ENCODE measurements at places on chromosomes 5 and 9.

DNA sequence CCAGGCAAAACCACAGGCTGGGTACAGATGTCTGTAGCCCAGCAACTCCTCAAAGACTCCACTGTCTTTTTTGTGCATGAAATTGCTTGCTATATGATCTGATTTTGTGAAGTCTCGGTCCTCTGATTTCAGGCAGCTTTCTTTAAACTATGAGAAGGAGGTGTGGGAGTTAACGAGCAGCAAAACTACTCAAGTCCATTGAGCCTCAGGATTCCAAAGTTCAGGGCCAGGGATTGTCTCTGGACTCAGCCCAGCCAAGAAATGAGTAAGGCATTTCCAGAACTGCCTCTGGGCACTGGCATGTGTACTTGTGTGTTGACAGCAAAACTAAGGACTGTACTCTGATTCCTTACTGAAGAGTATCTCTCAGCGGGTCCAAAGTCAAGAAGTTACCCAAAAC is 53.4 kb upstream of the GLIS3 start:
- no peak for DNase-seq

DNA sequence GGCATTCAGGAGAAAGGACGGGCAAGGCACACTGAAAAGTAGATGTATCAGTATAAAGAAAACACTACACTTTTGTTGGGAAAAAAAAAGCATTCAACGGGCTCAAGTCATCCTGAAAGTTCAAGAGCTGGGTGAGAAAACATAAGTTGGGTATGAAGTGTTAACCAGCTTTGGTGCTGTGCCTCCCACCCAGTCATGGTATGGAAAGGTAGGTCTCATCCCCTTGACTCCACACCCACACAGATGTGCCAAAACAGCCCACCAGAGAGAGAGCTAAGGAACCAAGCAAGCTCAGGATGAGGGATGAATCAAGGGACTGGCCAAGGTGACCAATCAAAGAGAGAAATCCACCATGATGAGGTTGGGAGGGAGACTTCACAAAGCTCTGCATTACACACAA is 54.7 kb downstream of the ESM1 start:
- DNase-seq: no peak

DNA sequence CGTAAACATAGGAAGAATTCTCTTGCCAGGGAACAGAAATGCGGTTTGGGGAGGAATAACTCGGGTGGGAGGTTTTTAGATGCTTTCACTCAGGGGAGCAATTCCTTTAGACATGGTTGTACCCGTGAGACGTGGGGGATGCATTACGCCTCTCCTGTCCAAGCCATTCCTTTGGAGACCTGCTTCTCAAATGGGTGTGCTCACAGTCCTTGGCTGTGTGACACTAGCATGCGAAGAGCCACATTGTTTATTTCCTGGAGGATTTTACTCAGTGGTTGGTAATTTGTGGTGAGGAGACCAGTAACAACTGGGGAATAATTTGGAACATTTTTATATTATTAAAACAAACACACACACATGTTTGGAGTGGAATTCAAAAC is 18.5 kb downstream of the COL15A1 start:
- DNase-seq: no peak

DNA sequence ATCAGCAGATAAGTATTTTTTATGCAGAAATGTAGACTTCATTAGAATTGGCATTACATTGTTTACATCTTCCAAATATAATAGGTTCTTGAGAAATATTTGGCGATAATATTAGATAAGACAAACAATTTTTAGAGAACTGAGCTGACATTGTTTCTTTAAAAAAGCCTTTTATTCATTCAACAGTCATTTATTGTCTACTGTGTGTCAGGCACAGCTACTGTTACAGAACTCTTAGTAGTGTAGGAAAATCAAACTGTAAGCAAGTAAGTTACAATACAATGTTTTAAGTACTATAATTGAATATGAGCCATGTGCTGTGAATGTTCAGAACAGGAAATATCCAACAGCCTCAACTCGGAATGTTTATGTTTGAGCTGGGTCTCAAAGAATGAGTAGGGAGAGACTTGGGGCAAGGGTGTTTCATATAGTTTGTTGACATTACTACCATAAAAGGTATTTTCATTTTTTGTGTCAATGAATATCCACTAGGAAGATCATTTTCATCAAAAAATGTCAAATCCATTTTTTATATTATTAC is 114.0 kb downstream of the CDC42SE2 start:
- DNase-seq: no peak

- DNase-seq: no peak
Observed at GRCh38 chr9:131578731-131579504, 33.6 kb downstream of the PRRT1B start.

DNA sequence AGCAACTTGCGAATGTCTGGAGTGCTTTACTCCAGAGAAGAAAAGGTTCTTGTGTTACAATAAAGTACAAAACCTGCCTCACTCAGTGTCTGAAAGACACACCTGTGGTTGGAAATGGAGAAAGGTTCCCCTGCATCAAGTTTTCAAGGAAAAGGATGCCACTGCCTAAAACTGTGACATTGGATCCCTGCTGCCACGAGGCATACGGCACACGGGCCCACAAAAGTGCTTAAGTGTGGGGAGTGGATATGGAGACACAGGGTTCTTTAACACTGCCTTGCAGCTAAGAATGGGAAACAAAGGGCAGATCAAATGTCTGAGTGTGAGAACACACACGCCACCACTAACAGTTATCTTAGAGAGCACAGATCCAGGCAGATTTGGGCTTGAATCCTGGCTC is 75.0 kb downstream of the NIPSNAP3B start:
- no peak for DNase-seq

DNA sequence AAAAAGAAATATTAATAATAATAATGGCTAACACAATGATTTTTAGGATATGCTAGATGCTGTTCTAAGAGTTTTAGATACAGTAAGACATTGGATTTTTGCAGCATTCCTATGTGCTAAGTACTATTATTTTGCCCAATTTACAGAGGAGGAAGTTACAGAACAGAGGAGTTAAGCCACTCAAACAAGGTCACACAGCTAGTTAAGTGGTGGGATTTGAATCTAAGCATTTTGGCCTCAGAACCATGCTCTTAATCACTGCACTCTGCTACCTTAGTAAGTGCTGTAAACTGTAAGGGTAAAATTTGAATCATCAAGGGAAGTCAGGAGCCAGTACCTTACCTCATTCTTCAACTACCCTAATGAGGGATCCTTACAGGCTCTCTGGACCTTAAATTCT is 25.4 kb downstream of the RPS23 start:
- no peak for DNase-seq

GRCh38 chr9:101201630-101202029 is 173.1 kb downstream of the PLPPR1 start:
- DNase-seq: no peak

GRCh38 chr5:149174847-149175234 is 33.5 kb downstream of the ABLIM3 start:
- DNase-seq: no peak

GRCh38 chr5:9851458-9851857 is 221.3 kb upstream of the TAS2R1 start:
- DNase-seq: peak; percentile 53

DNA sequence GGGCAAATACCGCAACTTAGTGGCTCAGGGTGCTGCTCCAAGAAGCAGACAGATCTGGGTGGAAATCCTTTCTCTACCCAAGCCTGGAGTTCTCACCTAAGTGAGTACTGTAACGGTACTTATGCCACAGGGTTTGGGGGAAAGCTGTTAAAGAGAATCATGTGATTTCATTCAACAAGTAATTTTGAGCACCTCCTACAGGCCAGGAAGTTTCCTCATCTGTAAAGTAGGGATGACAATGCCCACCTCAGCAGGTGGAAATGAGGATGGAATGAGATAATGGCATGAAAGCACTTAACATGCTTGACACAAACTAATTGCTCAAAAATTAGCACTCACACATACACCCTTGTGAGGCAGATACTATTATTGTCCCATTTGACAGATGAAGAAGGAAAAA is 114.1 kb downstream of the JAKMIP2 start:
- no peak for DNase-seq

- no peak for DNase-seq
Observed at GRCh38 chr9:131188976-131189375, 63.6 kb downstream of the NUP214 start.

DNA sequence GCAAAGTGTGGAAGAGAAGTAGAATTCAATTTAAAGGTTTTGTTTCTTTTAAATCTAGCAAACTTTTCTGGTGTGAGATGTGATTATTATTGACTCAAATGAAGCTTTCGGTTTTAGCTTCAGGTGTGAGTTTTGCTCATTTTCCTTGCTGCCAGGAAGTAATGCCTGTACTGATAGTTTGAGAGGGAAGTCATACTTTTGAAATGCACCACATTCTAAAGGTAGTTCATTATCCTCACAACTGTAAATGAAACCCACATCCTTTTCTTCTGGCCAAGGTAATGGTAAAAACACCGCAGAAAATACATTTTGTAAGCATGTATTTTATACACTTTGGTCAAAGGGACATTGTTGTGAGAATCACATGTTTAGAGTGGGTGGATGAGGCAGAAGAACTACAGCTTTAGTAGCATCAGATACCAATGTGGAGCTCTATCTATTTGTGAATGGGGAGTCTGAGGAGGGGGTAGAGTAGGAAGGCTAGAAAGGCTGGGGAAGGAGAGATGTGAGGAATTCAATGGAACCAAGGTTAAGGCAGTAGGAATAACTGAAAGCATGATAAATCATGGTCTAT is 167.0 kb upstream of the CDKN2B start:
- no peak for DNase-seq

DNA sequence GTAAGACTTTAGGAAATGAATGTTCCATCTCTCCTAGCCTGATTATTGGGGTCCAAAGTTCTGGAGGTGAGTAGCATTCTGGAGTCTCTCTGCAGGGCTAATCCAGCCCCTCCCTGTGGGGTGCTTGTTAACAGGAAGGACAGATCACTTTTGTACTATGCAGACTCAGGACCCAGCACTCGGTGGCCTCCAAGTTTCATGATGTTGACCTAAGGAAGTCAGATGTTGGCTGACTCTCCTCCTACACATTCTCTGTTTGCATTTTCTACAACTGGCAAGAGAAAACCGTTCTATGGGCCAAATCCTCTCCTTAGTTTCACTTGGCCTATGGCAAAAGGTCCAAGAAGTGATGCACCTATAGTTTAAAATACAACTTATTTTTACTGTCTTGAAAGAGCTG is 5.5 kb upstream of the PDE8B start:
- DNase-seq: no peak

DNA sequence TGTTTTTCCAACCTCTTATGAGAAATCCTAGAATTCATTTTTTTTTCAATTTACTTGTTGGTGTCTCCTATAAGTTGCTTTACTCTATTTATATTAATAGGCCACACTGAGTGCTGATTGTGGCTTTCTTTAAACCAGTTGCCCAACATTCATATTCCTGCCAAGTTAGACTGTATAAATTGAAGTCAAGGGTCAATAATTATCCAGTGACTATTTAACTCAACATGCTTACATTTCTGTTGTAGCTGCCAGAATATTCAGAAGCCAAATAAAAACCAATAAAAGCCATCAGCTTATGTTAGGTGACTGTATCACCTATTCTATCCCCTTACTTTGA is 169.0 kb downstream of the PTPRD start:
- DNase-seq: no peak

- no peak for DNase-seq
Observed at GRCh38 chr5:160291467-160291866, 20.9 kb downstream of the CCNJL start.

- no peak for DNase-seq
Observed at GRCh38 chr9:1320607-1321195, 270.5 kb downstream of the DMRT2 start.

DNA sequence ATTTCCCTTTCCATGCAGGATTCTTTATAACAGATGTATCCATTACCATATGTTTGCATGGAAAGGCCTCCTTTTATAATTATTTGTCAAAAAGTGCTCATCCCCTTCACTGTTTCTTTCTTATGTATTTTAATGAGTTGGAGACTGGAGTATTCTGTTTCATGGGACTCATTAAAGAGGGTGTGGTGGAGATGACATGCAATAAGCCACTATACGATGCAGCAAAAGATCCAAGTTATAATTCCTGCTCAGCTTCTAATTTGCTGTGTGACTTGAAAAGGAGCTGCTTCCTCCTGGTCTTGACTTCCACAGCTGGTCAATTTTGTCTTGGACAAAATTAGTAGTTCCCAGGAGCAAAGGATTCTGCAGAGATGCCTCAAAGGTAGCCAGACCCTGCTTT is 13.9 kb downstream of the SGCD start:
- no peak for DNase-seq

DNA sequence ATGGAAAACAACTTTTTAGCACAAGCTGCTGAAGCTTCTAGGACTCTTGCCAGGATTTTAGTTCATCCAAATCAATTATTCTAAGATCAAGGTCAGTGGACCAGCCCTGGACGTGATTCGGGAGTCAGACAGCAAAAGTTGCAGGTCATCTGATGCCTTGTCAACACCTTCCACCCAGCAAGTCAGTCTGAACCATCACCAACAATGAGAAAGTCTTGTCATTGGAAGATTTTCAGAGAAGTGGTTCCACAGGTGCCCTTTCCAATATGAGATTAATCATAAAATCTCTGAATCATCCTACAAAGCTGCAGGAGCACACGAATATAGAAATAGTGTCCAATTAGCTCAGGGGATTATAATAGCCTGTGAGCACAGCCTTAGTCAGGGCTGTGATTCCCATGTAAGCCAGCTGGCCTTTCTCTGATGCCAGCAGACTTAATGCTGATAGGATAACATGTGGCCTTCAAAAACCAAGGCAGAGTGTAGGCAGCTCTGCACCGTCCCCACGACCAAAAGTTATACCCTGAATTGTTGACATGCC is 445.0 kb upstream of the TRPC7 start:
- peak; percentile 29 for DNase-seq

DNA sequence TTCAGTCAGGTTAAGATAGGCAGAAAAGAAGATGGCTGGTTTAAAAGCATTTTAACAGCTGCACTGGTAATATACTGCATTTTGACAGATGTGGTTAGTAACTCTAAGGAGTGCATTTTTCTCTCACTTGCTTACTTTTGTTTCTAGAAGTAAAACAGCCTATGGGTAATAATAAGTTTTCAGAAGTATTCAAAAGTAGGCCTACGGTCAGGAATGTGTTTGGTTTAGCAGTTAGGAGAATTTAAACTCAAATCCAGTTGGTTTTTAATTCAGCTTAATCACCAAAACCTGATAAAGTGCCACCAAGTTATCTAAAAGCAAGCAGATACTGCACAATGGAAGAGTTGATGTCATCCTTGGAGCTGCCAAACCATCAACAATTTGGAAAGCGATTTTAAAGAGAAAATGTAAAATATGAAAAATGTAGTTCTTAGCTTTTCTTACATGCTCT is 160.3 kb downstream of the ARSB start:
- DNase-seq: no peak

GRCh38 chr5:59276917-59277372 is 616.6 kb downstream of the PDE4D start:
- no peak for DNase-seq

Data from urothelium cell line (cell line).